SW480 (cell line): ENCODE measurements at places on chromosomes 16 and 17.

DNA sequence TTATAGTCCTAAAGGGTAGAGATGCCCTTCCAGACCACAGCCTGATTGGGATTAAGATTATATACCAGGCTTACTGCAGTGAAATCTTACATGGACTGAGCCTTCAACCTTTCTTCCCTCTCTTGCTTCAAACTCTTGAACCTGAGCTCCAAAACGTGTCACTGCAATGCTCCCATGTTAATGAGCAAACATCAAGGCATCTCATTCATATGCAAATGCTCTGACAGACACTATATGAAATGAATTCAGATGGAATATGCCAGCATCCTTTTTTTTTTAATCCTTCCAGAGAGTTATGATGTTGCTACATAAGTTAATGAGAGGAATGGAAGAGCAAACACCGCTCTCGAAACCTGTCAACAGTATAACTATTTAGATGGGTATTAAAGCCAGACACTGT, 611.9 kb upstream of the CDH11 start:
- DNase-seq, result no peak

DNA sequence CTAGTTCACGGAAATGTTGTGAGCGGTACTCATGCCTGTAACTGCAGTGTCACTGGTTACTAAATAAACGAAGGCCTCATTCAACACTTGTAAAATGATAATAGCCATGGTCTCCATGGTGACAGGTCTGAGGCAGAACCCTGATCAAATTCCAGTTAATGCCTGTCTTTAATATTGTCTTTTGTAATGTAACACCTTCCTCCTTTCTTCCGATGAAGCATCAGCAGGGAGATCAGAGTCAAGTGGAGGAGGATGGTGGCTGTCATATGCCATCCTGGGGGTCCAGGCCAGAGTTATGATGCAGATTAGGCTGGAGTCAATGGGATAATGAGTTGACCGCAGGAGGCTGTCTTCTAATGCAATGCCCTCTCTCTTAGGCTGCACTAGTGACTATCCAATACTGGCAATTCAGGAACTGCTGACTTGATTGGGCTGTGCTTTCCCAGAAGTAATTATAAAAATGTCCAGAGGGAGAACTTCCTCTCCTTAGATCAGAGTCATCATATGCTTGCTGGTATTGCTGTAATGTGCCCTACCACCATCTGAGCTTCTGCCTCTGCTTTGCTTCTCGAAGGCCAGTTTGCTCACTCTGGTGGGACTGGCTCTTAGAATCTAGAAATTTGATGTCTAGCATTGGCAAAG, 419.1 kb downstream of the CA10 start:
- no peak for DNase-seq

- no peak for DNase-seq
Observed at GRCh38 chr16:82783933-82784572, 157.3 kb downstream of the CDH13 start.

- no peak for DNase-seq
Observed at GRCh38 chr16:75256696-75257343, 5.4 kb upstream of the BCAR1 start.

DNA sequence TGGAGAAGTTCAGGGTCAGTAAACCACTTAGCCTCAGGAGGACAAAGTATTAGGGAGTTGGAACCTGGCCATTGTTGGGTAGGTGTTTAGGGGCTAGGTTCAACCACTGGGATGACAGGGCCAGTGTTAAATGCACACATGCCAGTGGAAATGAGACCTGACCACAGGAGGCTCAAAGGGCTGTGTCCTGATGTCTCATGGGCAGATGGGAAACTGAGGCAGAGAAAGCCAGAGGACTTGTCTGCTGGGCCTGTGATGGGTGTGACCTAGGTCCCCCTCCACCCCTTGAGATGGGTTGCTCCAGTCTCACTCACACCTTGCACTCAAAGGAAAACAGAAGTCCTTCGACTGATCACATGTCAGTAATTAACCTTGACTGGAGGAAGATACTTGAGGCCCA, 16.0 kb downstream of the CPNE2 start:
- no peak for DNase-seq

DNA sequence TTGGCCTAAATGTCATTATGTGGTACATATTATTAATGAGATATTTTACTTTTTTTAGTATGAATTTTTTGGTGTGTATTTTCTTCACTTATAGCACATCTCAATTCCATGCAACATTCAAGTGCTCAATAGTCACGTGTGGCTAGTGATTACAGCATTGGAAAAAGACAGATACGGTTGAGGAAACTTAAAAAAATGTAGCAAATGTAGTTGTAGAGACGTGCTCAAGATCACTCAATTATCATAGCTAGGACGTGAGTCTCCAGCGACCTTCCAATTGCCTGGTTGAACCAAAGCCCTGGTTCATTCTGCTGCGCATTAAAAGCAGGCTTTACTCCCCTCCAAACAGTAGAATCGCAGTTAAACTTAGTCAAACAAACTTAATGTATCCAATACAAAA, 1.2 kb upstream of the LIG3 start:
- DNase-seq, result no peak

GRCh38 chr17:81518785-81519283, 6.2 kb upstream of the ACTG1 start:
- peak; percentile 54 for DNase-seq

- no peak for DNase-seq
Observed at GRCh38 chr17:1011760-1012735, 15.1 kb downstream of the TIMM22 start.

DNA sequence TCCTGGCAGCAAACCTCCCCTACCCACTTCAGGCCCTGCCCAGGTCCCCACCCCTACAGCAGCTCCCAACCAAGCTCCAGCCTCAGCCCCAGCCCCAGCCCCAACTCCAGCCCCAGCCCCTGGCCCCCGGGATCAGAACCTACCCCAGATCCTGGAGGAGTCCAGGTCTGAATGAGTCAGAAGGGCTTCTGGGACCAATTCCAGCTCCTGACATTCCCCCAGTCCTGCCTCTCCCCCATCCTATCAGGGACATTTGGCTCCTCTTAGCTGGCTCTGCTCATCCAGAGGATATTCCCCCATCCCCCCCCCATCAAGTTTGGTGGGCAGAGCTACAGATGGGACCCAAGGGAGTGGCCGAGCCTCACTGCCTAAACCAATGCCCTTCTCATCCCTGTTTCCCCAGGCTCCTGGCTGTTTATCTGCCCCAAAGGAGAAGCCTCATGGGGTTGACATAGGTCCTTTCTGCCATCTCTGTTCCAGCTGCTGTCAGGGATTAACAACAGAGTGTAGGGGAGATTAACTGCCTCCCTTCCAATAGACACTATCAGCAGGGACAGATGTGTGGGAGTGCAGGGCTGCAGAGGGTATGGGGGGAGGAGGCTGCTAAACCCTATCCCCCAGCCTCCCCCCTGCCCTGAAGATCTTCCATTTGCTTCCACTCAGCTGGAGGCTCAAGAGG, 16.5 kb downstream of the CNTNAP1 start:
- DNase-seq, result no peak

GRCh38 chr16:84898447-84898846, 78.7 kb downstream of the CRISPLD2 start:
- DNase-seq, result no peak

DNA sequence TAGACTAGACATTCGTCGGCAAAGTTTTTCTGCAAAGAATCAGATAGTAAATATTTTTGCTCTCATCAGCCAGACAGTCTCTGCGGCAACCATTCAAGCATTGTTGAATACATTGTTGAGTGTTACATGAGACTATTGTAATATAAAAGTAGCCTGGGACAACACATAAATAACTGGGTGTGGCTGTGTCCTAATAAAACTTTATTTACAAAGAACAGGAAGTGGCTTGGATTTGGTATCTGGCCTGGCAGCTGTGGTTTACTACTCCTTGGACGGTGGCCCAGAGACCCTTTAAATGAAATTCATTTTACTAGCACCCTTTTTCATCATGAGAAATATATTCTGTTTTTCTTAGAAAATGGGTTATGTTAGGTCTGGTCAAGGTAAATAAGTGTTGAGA, 297.2 kb downstream of the WWOX start:
- DNase-seq, result no peak

GRCh38 chr17:56822725-56823124, 11.0 kb downstream of the C17orf67 start:
- DNase-seq, result no peak

DNA sequence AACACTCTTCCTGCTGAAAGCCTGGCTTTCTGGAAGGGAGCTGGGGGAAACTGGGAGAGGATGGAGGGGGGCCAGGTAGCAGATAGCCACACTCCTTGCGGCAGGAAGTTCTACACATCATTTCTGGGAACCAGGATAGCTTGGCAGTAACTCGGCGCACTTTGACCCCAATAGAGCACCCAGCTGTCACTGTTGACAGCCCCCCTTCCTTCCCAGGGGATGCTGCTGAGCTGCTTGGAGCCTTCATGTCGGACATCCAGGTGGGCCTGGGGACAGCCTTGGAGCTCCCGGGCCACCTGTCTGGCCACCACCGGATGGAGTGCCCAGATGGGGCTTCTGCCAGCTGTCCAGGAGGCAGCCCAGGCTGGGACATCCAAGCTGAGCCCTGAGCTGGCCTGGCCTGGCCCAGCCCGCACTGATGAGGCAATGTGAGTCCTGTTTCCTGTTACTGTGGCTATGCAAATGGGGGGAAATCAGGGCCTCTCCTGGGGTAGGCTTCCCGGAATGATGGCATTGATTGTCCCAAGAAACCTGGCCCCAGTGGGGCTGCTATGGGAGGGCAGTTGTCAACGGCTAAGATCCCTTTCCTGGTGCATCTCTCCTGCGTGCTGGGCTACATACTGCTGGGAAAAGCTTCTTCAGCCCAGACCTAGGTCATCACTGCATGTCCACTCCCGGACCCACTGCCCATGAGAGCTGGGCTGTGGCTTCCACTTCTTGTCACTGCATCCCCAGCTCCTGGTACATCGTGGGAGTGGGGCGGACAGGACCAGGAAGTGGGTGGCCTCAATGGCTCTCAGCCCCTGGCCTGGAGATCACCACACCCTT, 50.0 kb downstream of the SOCS1 start:
- no peak for DNase-seq
